ENCODE measurements at places on chromosomes 7 and 10.

- no peak for DNase-seq
Measured at GRCh38 chr7:10211016-10211415, 762.7 kb upstream of the PHF14 start.

DNA sequence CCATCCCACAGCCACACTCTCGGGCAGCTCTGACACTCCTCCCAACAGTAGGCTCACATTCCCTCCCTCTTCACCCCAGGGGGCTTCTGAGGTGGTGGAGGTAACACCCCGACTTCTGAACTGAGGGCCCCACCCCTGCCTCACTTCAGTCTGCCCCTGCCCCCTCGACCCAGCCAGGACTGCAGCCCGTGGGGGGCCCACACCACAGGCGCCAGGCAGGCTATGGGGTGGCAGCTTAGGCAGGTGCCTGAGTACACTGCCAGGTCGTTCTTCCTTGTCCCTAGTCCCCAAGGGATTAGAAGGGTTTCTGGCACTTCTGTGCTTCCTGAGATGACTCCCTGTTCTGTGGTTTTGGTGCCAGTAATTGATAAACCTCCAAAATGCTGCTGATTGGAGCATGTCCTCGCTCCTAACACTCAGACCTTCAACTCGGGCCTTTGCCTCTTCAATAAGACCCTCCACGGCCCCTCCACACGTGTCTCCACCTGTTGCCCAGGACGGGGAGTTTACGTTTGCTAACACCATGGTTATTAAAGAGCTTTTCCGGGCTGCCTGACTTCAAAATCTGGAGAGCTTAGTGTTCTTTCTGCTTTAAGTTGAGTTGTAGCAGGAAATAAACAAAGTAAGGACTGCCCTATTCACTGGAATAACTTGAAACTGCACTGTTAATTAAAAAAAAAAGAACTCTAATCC is 23.8 kb upstream of the LARP4B start:
- peak; percentile 4 for DNase-seq

DNA sequence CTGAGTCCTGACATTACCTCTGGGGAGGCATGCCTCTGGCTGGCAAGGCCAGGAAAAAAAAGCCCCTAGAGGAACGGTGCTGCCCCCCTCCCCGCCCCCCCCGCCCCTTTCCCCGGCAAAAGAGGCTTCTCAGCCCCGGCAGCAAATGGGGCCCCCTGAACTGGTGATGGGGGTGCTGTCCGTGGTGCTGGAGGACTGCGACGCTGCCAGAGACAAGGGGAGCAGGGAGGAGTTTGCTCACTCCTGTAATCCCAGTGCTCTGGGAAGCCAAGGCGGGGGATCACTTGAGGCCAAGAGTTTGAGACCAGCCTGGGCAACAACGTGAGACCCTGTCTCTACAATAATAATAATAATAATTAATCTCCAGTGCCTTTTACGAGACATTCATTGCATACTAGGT is 23.7 kb downstream of the SRRM3 start:
- DNase-seq: no peak

DNA sequence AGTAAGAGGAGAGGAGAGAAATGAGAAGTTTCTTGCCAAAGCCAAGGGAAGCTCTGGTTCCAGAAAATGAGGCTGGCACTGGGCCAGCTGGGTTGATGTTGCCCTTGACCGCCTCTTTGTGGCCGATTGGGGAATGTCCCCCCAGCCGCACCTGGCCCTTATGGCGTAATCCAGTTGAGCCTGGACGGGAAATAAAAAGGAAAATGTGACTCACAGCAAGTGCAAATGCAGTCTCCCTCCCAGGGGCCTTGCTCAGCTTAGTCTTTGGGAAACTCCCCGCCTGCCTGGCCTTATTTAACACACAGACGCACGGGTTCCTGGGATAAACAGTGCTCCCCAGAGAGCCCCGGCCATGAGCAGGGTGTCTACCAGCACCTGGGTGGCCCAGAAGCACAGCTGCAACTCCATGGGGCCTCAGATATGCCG is 174.8 kb downstream of the KIAA1217 start:
- DNase-seq: peak; percentile 54

- no peak for DNase-seq
Measured at GRCh38 chr10:122671355-122671754, 28.3 kb downstream of the C10orf120 start.

DNA sequence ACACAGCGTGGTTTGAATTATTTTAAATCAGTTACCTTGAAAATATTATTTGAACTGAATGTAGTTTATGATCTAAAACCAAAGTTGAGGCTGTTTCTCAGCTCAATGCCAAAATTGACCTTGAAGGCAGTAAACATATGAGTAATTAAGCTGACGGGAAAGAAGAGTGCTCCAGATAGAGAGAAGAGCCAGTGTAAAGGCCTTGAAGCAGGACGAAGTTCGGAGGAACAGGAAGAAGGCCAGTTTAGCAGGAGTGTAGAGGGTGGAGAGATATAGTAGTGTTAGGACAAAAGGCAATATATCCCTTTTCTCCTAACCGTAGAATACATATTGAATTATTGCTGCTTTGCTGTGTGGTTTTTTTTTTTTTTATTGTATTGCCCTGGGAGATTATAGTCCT is 63.2 kb downstream of the CYP51A1 start:
- DNase-seq: no peak

DNA sequence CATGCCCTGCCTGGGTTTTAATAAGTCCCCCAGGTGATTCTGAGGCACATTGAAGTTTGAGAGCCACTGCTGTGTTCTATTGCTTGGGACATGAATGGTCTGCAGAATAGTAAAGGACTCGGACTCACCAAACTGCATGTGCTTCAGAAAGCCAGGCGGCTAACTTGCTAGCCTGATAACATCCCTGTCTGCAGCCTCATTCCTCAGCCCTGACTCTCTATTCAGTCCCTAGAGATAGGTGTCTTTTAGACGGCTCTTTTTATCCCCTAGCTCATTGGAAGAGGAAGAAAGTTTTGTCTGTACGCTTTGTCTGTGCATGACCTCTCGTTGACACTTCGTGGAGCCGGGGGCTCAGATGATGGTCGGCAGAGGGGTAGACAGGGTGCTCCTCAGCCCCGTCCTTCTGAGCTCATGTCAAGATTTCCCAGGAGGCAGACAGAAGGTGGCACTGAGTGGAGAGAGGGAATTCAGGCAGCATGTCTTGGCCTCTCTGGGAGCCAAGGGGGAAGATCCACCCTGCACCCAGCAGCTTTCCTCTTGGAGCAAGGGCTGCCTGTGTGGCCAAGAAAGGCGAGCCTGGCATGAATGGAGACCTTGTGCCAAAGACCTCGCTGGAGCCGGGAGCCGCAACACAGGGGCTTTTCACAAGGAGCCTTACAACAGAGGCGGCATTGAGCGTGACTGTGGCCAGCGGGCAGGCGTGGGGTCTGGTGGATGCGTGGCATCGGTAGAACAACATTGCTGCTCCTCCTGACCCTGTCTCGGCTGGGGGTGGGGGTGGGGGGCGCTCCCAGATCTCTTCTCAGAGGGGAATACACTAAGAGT is 51.1 kb upstream of the PODXL start:
- DNase-seq: no peak

DNA sequence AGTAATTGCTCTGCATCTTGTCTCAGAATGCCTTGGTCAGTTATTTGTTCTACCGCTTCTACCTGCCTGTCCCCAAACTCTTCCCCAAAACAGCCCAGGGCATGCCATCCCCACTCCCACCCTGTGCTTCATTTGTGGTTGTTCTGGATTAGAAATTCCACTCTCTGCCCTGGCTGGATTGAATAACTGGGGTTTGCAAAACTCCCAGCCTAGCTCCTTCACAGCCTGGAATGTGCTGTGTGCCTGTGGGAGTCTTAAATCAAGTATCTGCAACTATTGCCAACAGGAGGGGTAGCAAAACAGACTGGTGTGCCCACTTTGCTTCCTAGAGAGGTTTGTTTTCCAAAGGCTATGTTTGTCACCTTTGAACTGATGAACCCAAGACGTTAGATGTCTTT is 24.2 kb downstream of the TSPAN15 start:
- DNase-seq: no peak

DNA sequence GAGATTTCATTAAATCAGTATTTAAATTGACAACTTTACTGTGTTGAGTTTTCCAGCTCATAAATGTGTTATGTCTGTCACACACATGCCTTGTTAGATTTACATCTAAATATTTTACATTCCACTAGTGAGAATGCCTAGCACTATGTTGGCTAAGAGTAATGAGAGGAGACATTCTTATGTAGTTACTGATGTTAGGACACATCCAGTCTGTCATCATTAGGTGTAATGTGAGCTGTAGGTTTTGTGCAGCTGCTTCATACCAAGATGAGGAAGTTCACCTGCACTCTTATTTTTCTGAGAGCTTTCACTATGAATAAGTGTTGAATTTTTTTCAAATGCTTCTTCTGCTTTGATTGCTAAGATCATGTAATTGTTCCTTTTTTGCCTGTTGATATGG is 218.0 kb upstream of the IGFBP3 start:
- no peak for DNase-seq

All from DMS153 (cell line).